Activated CD4-positive, alpha-beta T cell treated with anti-CD3 and anti-CD28 coated beads, Interleukin-2, amount 50 U/mL, for 1 hour (primary cell): ENCODE measurements at places on chromosomes 3 and 15.

- no peak for DNase-seq
These were observed 70.5 kb downstream of the POLR2M start for GRCh38 chr15:57777003-57777402.

DNA sequence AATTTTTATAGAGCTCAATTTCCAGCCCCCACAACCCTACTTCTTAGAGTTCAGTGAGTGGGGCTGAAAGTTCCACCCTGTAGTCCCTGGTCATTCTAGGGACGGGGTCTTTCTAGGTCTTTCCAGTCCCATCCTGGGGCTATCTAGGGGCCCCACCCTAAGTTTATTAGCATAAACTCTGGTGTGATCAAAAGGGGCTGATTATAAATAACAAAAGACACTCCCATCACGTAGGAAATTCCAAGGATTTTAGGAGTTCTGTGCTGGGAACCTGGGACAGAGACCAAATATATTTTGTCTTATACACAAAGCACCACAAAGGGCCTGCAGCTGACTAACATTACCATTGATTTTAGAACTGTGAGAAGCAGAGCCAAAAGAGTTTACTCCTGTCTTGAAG lies 41.9 kb downstream of the RAD54L2 start:
- no peak for DNase-seq

- no peak for DNase-seq
These were observed 14.7 kb upstream of the SECISBP2L start for GRCh38 chr15:49060710-49061495.

DNA sequence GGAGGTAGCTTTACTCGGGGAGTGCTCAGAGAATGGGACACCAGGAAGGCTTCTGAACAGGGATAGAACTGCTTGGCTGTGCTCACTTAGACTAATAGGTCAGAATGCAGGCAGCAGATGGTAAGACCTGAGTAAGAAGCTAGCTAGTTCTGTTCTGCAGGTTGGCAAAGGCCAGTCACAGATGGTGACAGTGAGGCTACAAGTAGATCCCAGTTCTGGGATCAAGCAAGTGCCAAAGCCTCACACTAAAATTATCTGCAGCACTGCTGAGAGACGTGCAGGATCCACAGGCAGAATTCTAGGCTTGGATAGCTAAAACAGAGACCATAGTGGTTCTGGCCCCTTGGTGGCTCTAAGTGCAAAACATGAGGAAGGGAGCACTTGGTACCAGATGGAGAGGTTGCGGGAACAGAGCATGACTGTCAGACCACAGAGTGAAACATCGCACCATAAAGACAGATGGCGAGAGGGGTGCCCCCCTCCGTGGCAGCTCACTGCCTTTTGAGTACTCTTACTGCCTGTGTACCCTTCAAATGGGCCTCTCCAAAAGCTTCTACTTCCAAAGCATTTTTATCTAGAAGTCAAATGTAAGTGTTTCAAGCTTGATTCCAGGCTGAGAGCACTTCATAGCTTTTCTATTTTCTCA lies 3.6 kb upstream of the GLCE start:
- no peak for DNase-seq

GRCh38 chr3:88009066-88009465 lies 49.7 kb downstream of the CGGBP1 start:
- no peak for DNase-seq

DNA sequence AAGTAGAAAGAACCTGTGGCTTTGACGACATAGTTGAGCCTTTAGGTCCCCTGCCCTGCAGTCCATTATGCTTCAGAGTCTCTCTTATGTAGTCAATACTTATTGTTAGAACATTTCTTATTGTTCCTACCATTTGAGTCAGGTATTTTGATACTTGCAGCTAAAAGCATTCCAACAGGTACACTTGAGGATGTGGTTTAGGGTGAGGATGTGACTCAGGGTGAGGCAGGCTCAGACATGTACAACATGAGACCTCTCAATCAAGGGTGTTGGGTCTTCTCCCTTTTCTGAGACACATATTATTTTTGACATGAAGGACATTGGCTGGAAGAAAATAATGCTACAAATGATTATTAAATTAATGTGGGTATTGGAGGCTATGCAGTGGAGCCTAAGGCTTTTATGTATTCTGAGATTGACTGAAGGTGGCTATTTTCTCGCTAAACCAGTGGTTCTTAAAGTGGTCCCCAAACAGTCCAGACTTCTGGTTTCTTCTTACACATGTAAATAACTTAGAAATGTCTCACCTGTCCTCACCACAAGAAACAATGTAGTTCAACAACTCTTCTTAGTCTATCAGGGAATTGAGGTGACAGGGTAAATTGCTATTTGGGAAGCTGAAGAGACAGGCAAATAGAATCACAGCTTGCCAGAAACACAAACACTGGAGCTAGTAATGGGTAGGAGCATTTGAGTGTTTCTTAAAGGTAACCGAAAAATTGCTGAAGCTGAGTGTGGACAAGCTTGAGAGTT lies 135.5 kb upstream of the ZPLD1 start:
- no peak for DNase-seq

DNA sequence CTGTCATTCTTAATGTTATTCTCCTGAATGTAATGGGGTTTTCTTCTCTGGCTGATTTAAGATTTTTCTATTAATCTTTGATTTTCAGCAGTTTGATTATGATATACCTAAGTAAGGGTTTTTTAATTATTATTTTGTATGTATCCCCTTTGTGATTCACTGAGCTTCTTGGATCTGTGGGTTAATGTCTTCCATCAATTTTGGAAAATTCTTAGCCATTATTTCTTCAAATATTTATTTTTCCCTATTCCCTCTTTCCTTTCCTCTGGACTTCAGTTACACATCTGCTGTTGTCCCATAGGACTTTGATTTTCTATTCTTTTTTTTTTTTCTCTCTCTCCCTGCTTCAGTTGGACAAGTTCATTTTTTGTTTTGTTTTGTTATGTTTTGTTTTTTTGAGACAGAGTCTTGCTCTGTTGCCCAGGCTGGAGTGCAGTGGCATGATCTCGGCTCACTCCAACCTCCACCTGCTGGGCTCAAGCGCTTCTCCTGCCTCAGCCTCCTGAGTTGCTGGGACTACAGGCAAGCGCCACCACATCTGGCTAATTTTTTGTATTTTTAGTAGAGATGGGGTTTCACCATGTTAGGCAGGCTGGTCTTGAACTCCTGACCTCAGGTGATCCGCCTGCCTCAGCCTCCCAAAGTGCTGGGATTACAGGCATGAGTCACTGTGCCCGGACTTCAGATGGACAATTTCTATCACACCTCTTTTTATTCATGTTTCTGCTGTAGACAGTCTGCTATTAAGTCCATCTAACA lies 40.6 kb downstream of the XYLB start:
- DNase-seq, result no peak

DNA sequence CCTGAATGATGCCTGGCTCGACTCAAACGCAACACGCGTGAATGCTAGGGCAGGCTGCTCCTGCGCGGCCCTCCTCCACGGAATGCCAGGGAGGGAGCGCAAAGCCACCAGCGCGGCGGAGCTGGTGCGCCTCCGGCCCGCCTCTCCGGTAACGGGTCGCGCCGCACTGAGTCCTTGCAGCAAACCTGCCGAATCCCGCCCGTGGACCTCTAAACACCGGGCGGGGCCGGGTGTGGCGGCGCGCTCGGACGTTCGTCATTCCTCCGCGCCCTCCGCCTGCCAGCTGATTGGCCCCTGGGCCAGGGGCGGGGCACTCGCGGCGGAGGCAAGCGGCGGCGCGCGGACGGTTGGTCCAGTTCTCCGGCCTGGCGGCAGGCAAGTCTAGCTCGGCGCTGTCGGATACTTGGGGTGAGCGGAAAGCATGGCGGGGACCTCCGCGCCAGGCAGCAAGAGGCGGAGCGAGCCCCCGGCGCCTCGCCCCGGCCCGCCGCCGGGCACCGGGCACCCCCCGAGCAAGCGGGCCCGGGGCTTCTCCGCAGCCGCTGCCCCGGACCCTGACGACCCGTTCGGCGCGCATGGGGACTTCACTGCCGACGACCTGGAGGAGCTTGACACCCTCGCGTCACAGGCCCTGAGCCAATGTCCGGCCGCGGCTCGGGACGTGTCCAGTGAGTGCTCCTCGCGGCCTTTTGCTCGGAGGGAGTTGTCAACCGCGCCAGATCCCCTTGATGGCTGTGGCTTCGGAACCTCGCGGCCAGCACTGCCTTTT lies at the start of gene ATRIP:
ATRIP (plus strand) TSS at position 313 of the 769 bp plus-strand sequence; CDS start at position 422, 109 bp downstream.
- DNase-seq, result peak; percentile 82

GRCh38 chr3:17088602-17089313 lies 204.0 kb downstream of the PLCL2 start:
- DNase-seq, result no peak

- DNase-seq, result no peak
These were observed 317.4 kb downstream of the FHIT start for GRCh38 chr3:60933824-60934223.

DNA sequence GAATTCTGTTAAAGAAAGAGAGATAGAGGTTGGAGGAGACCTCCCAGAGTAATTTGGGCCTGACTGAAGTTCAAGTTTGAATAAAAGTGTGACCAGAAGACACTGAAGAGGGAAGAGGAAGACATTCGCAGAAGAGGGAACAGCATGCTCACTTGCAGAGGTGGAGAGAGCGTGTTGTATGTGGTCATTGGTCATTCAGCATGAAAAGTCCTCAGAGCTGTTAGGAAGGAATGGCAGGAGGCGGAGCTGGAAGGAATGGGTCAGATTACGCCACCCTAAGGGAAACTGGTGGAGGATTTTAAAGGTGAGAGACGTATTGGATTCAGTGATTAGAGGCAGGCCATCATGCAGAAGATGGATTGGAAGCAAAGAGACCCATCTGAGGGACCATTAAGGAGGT lies 41.6 kb downstream of the IQCH start:
- no peak for DNase-seq

GRCh38 chr3:137765310-137766033 lies 1.4 kb downstream of the SOX14 start:
- no peak for DNase-seq

- no peak for DNase-seq
These were observed 928 bp upstream of the CCR4 start for GRCh38 chr3:32950516-32950915.

DNA sequence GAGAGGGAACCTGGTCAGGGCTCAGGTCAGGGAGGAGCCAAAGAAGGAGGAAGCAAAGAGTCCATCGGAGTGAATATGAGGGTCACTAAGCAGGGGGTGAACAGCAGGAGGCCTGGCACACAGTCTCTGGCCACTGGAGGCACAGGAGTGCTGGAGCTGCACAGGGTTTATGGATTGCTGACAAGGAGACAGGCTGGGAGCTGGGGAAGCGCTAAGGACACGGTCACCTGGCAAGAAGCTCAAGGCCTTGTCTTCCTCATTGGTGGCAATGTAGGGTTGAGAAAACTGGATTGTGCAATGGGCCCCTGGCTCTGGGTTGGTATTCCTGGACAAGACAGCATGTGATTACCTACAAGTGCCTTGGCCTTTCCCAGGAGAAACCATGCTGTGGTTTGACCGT lies 5.8 kb upstream of the CAMP start:
- DNase-seq, result no peak

DNA sequence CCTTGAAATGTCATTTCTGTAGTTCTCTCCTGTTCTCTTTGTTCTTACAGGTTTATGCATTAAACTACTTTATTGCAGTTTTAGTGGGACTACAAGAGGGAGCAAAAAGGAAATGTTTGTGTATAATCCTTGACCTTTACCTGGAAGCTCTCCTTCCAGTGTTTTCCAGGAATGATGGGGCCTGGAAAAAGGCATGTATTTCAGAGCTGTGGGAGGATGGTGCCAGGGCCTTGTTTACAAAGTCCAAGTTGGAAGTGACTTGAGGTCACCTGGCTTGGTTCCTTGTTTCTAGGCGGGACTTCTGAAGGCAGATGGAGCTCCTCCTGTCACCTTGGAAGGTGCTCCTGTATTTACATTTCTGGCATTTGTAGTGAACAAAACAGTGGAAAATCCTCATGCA lies 15.1 kb downstream of the ACVR2B start:
- DNase-seq, result no peak

GRCh38 chr3:140050396-140050795 lies 115.4 kb downstream of the CLSTN2 start:
- DNase-seq, result no peak

DNA sequence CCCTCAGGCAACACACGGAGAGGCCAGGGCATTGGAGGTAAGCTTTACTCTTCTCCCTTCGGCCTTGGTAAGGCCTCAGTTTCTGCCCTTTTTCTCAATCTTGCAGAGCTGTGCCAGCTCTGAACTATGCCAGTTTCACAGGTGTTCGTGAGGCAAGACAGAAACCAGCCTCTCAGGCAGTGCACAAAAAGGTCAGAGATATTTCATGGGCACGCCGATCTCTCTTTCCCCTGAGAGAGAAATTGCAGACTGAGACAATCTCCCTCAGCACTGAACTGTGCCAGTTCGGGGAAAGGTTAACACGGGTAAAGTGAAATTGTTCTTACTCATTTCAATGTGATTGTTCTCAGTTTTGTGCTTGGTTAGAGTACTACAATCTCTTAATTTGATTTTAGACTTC lies 88.5 kb downstream of the GMNC start:
- no peak for DNase-seq

DNA sequence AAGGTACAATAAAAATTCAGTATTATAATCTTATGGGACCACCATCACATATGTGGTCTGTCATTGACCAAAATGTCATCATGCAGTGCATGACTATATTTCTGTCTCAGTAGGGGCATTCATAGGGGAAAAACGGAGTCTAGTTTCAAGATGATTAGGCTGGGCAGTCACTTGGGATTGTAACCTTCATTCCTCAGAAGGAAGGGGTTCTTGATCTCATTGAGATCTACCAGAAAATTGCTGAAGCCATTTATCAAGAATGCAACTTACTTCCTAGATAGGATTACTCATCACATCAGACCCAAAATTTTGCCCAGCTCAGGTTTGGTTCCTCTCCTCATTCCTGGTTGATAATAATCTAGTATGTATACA lies 37.3 kb downstream of the BTD start:
- no peak for DNase-seq

GRCh38 chr3:56989169-56989976 lies 71.1 kb upstream of the SPATA12 start:
- DNase-seq, result no peak

GRCh38 chr3:138289701-138290100 lies 40.0 kb downstream of the NME9 start:
- no peak for DNase-seq

- no peak for DNase-seq
These were observed 15.6 kb upstream of the ZNF80 start for GRCh38 chr3:114252954-114253353.

DNA sequence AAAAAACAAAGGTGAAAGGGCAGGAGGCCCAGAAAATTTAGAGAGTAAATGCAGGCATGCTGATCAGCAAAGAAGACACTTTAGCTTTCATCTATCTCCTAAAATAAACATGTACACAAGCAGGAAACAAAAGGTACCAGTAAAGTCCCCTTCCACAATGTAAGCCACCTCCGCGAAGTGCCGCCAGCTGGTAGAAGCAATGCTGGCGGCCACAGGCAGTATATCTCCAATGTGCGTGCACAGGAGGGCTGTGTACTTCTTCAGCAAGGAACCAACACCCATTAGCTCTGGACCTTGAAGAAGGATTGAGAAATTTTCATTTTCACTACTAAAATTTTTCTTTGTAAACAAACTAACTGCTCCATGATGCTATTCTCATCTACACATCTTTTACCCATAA lies 75.4 kb downstream of the HERC2 start:
- no peak for DNase-seq
